ENCODE measurements at places on chromosomes 7 and 10.

- H3K36me3 ChIP-seq = no peaks in the 10 kb centered on the region
- H3K4me1 ChIP-seq = no peaks in the 10 kb centered on the region
- H3K27me3 ChIP-seq = no peaks in the 10 kb centered on the region
- H3K4me3 ChIP-seq = no peak overlapping the region
- H3K27ac ChIP-seq = no peak overlapping the region
Observed at GRCh38 chr7:105881439-105881838, 5.0 kb upstream of the ATXN7L1 start.

GRCh38 chr10:69576334-69577011 is 3.3 kb upstream of the NEUROG3 start:
- DNase-seq = no peak
- no peaks in the 10 kb centered on the region for H3K36me3 ChIP-seq
- no peaks in the 10 kb centered on the region for H3K27me3 ChIP-seq
- no peak overlapping the region for H3K4me3 ChIP-seq
- H3K4me1 ChIP-seq = no peaks in the 10 kb centered on the region

- DNase-seq = no peak
- no peaks in the 10 kb centered on the region for H3K36me3 ChIP-seq
- H3K4me3 ChIP-seq = no peak overlapping the region
- no peaks in the 10 kb centered on the region for H3K27me3 ChIP-seq
Observed at GRCh38 chr10:44858988-44859387, 52.1 kb upstream of the TMEM72 start.

GRCh38 chr10:8487346-8487745 is 432.9 kb downstream of the GATA3 start:
- H3K4me3 ChIP-seq = no peak overlapping the region
- no peaks in the 10 kb centered on the region for H3K36me3 ChIP-seq
- H3K27ac ChIP-seq = no peak overlapping the region
- H3K4me1 ChIP-seq = no peaks in the 10 kb centered on the region
- no peaks in the 10 kb centered on the region for H3K27me3 ChIP-seq
- no peak for DNase-seq

DNA sequence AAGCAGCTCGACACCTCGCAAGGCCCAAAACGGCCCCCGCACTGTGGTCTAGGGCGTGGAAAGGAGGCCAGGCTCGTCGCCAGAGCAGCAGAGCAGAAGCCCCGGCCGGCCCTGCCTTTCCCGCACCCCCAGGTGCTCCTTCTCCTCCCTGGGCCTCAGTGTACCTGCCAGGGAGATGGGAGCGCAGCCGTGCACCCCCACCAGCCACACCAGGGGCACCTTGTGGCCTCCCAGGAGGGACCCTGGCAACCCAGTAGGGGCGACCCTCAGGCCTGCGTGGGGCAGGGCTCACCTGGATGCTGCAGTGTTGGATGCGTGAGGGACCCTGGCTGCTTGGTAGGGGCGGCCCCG is 9.5 kb downstream of the PDGFA start:
- H3K4me1 ChIP-seq = no peaks in the 10 kb centered on the region
- H3K27me3 ChIP-seq = no peaks in the 10 kb centered on the region
- H3K27ac ChIP-seq = peak overlapping the region; percentile 29
- DNase-seq = no peak

DNA sequence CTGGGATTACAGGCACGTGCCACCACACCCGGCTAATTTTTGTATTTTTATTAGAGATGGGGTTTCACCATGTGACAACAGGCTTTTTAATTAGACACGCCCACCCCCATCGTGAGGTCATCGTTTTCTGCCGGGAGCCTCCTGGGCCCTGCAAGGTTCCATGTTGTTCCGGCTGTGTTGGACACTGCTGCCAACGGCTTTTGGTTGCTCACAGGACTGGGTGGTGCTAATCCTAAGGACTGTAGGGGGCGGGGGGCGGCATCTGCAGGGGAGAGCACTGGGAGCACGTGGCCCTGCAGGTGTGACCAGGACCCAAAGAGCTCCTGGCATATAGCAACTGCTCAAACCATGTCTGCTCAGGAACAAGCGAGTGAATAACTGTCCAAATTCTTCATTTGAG is 29.5 kb upstream of the INSIG1 start:
- no peaks in the 10 kb centered on the region for H3K27me3 ChIP-seq
- no peaks in the 10 kb centered on the region for H3K36me3 ChIP-seq
- no peak overlapping the region for H3K4me3 ChIP-seq
- no peaks in the 10 kb centered on the region for H3K4me1 ChIP-seq

- H3K4me3 ChIP-seq = no peak overlapping the region
- H3K36me3 ChIP-seq = no peaks in the 10 kb centered on the region
- H3K4me1 ChIP-seq = no peaks in the 10 kb centered on the region
- DNase-seq = no peak
- no peaks in the 10 kb centered on the region for H3K27me3 ChIP-seq
Observed at GRCh38 chr7:82032901-82033300, 263.1 kb upstream of the HGF start.

DNA sequence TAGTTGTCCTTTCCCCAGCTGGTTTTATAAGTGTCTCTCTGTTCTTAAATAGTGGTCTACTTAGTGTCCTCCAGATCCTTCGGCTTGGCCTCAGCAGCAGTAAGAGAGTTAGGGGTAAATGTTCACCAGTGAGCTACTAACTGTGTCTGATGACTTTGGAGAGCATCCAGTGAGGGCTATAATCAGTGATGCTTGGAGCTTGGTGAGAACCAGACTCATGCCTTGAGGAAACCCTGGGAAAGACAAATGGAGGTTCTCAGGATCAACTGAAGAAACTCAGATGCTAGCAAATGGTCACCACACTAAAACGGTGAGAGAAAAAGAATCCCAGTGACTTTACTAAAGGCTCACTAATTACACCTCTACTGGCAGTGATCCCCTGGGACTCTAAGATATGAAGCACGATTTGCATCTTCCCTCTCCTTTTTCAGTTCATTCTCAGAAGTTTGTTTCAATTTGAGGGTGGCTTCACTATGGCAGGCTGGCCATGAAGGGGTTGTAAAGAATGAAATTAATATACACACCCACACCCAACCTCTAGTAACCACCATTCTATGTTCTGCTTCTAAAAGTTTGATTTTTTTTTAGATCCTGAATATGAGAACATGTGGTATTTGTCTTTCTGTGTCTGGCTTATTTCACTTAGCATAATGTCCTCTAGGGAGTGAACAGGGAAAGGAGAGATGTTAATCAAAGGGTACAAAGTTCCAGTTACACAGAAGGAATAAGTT is 177.9 kb downstream of the PDE1C start:
- H3K27me3 ChIP-seq = no peaks in the 10 kb centered on the region
- DNase-seq = no peak
- no peaks in the 10 kb centered on the region for H3K4me1 ChIP-seq
- H3K27ac ChIP-seq = no peak overlapping the region
- no peaks in the 10 kb centered on the region for H3K36me3 ChIP-seq

GRCh38 chr7:78311181-78311580 is 512.6 kb downstream of the PHTF2 start:
- H3K27me3 ChIP-seq = no peaks in the 10 kb centered on the region
- H3K4me1 ChIP-seq = no peaks in the 10 kb centered on the region
- H3K4me3 ChIP-seq = no peak overlapping the region
- no peak for DNase-seq

DNA sequence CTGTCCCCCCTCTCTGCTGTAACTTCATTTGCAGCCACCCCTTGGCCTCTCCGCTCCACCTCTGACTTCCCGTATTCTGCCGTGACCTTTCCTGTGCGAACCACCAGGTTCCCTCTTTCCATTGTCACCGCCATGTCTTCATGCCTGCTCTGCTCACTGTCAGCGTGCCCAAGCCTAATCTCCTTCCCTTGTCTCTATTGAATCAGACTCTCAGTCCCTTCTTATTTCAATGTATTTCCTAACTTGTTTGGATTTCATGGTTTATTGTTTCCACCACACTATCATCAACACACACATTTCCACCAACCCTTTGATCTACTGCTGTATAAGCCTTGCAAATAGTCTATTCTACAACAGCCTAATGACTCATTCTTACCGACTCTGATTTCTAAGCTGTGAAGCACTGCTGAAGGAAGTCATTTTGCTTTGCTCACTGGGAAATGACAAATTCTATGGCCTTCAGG is 30.0 kb upstream of the INHBA start:
- no peak overlapping the region for H3K27ac ChIP-seq
- DNase-seq = no peak
- H3K36me3 ChIP-seq = no peaks in the 10 kb centered on the region
- H3K27me3 ChIP-seq = no peaks in the 10 kb centered on the region
- no peak overlapping the region for H3K4me3 ChIP-seq

DNA sequence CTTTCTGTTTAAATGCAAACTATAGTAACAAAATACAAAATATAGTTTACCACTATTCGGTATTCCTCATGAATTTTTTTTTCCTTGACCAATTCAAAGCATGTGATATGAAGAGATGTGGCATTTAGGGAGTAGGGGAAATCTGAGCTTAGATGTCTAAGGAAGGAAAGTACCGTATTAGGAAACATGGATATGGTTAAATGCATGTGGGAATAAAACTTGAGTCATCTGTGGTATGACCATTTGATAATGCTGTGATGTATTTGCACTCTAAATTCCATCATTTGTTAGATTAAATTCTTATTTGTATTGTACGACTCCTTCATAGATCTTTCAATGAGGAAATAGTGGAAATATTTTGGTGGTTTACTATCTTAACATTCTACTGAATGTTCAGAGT is 19.7 kb downstream of the AHR start:
- H3K4me1 ChIP-seq = no peaks in the 10 kb centered on the region
- no peak overlapping the region for H3K4me3 ChIP-seq
- H3K27me3 ChIP-seq = no peaks in the 10 kb centered on the region
- no peak for DNase-seq
- H3K27ac ChIP-seq = no peak overlapping the region

DNA sequence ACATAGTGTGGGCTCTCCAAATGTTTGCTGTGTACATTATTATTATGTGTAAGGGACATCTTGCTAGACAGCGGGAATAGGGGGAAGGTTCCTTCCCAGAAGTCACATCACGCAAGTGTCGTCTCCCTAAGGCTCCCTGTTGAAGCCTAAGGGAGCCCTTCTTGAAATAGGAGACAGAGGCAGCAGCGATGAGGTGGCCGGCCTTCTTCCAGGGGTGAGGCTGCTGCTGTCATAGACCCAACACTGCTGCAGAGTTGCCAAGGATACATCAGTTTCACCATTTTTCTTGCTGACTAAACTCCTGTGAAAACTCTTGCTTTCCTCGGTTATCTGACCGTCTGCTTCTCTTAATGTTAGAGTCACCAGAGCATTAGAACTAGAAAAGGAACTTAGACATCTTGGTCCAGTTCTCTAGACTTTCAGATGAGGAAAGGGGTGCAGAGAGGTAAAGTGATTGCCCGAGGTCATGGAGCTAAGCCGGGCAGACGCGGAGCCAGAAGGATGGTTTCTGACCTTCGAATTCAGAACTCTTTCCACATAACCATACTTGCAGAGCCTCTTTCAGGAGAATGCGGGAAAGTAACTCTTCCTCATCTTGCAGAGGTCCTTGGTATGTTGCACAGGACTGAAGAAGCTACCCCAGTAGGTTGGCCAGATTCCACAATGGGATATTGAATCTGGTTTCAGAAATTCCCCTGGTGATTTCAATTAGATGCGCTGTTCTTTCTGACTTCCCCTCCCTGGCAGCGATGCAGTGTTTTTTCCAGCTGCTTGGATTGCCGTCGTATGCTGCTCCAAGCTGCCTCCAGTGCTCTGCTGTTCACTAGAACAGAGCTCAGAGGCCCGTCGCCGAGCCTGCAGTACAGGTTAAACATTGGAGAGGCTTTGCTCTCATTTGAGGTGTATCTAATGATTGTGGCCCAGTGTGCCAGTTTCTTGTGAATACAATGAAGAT is 217.1 kb downstream of the CAMK1D start:
- H3K27me3 ChIP-seq = no peaks in the 10 kb centered on the region
- DNase-seq = no peak
- no peaks in the 10 kb centered on the region for H3K36me3 ChIP-seq
- no peak overlapping the region for H3K4me3 ChIP-seq

GRCh38 chr7:73446682-73447081 is 13.1 kb downstream of the FZD9 start:
- DNase-seq = no peak
- no peaks in the 10 kb centered on the region for H3K27me3 ChIP-seq
- no peak overlapping the region for H3K4me3 ChIP-seq
- no peak overlapping the region for H3K27ac ChIP-seq
- H3K36me3 ChIP-seq = no peaks in the 10 kb centered on the region
- H3K4me1 ChIP-seq = no peaks in the 10 kb centered on the region

DNA sequence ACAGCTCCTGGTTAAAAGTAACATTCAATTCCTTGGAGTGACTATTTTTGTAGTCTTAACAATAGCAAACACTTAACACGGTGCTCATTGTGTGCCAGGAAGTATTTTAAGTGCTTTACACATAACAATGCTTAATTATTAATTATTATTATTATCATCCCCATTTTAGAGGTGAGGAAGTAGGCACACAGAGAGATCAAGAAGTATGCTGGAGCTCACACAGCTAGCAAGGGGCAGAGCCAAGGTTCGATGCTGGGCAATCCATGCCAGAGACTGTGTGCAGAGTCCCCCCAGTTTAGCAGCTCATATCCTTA is 48.2 kb upstream of the SMNDC1 start:
- H3K27me3 ChIP-seq = no peaks in the 10 kb centered on the region
- no peaks in the 10 kb centered on the region for H3K4me1 ChIP-seq
- no peak for DNase-seq
- H3K27ac ChIP-seq = no peak overlapping the region

GRCh38 chr7:50147951-50148808 is 55.1 kb upstream of the ZPBP start:
- H3K27ac ChIP-seq = no peak overlapping the region
- no peak overlapping the region for H3K4me3 ChIP-seq
- no peaks in the 10 kb centered on the region for H3K36me3 ChIP-seq
- H3K4me1 ChIP-seq = no peaks in the 10 kb centered on the region
- no peak for DNase-seq

- H3K4me1 ChIP-seq = peaks cover 6% of the 10 kb centered on the region
- H3K4me3 ChIP-seq = no peak overlapping the region
- peak overlapping the region; percentile 72 for H3K27ac ChIP-seq
Observed at GRCh38 chr10:71921324-71922027, 42.7 kb upstream of the CHST3 start.

DNA sequence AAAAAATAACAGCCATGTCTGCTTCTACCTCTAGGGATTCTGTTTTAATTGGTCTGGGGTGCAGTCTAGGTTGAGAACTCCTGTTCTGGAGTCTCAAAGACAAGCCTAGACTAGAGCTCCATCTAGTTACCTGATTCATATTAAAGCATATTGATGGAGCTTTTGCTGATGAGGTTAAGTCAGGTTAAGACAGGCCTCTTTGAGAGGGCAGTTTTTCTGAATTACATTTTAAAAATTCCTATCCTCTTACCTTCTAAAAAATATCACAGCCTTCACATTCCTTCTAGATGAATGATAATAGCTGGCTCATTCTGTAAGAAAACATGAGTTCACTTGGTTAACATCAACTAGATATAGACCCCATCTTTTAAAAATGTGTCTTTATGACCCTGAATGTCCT is 28.9 kb downstream of the MGAM start:
- no peaks in the 10 kb centered on the region for H3K4me1 ChIP-seq
- no peak overlapping the region for H3K4me3 ChIP-seq
- no peaks in the 10 kb centered on the region for H3K27me3 ChIP-seq
- DNase-seq = no peak
